ENCODE measurements at places on chromosomes 7 and 10. TPM values are rescaled to one million over a fixed set of nuclear protein-coding genes. Genes with fewer than 3 reads are reported as not detected.

DNA sequence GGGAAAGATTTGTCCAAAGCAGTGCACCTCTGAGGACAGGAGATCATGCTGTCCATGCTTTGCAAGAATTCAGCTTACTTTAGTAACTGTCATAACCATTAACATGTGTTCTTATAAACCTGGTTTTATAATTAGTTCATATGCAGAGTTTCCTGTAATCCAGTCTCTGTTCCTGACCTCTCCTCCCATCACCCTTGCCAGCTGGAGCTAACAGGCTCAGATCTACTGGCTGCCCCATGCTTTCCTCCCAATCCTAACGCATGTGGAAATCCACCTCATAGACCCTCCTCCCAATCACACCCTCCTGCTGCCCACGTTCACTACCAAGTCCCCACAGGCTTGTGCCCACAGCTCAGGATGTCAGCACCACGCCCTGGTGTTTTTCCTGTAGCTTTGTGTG, 45.3 kb upstream of the PFKP start:
- no peak for DNase-seq

GRCh38 chr10:71371750-71372166, 25.0 kb upstream of the CDH23 start:
- DNase-seq, result no peak

GRCh38 chr10:7968510-7969112, 85.9 kb upstream of the GATA3 start:
- DNase-seq, result no peak

DNA sequence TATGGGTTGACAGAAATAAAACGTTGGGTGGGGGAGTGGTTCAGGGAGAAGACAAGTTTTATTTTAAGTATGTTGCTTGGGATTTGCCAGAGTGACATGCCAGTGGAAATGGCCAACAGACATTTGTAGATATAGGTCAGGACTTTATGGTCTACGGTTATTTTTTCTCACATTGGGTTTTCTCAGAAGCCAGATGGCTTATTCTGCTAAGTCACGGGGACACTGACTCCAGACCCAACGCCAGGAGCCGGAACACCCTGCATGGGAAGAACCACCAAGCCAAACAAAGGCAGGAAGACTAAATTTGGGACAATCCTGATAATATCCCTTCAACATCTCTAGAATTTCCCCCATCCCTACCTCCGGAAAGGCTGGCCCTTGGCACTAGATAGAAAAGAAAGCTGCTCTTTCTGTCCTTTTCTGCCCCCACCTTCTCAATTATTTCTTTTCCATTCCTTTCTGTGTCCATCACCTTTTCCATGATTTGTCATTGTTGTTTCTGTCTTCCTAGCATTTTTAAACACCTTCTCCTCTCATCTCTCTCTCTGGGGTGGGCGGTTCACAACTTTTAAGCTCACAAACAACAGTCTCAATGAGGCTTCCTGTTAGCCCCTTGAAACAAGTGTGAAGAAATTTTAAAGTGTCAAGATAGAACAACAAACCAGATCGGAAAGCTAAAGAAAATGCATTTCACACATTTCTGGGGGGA, 44.7 kb downstream of the TBXAS1 start:
- DNase-seq, result no peak

GRCh38 chr7:151248346-151249033, at the start of gene SMARCD3:
Gene SMARCD3, minus strand, starts transcription at chr7:151248694. Its CDS starts 132 bp downstream, at chr7:151248562.
- peak; percentile 48 for DNase-seq

GRCh38 chr10:119335671-119336353, 128.4 kb downstream of the GRK5 start:
- DNase-seq, result no peak

DNA sequence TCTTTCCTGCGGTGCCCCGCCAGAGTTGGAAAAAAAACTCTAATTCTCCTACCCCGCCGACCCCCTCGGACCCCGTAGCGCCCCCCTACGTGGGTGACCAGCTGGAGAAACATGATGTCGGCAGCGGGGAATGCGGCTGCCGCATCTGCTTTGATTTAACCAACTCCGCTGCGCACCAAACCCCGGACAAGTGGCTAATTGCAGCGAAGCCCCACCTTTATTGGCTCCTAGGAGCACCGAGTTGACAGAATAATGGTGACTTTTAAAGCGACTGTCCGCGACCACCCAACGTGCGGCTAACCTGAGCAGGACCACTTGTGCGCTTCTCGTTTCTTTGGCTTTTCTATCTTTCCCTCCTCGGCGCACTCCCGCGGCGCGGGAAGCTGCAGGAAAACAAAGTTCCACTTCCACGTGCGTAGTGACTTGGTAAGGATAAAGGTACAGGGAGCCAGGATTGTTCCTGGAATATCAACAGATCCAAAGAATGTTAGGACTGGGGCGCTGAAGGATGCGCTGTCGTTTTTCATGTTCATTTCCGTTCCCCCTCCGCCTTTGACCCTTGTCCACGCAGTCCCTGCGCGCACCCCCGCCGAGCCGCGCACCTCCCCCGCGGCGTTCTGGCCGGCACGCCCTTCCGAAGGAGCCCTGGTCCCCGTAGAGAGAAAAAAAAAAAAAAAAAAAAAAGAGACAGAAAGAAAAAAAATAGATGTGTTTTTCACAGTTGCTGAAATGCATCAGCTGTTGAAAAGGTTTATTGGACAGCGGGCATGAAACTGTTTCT, 1.4 kb downstream of the WNT16 start:
- DNase-seq, result no peak

GRCh38 chr10:101617102-101617823, 29.1 kb downstream of the DPCD start:
- no peak for DNase-seq

DNA sequence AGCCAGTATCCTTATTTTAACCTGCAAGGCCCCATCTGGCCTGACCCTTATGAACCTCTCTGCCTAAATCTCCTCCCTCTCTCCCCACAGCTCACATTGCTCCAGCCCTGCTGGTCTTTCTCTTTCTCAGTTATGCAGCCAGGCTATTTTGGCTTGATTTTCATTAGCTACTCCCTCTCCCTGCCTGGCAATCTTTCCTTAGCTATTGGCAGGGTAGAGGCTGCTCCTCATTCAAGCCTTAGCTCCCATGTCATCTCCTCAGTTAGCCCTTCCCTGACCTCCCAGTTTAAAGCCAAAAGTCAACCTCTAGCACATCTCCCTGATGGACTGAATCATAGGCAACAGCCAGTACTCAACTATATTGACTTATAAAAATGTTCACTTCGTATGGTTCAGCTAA, 214.4 kb upstream of the CELF2 start:
- DNase-seq, result no peak

- DNase-seq, result no peak
These were observed 108.5 kb downstream of the ST7 start for GRCh38 chr7:117061751-117062150.

GRCh38 chr10:115771755-115772154, 501.3 kb downstream of the GFRA1 start:
- DNase-seq, result no peak

DNA sequence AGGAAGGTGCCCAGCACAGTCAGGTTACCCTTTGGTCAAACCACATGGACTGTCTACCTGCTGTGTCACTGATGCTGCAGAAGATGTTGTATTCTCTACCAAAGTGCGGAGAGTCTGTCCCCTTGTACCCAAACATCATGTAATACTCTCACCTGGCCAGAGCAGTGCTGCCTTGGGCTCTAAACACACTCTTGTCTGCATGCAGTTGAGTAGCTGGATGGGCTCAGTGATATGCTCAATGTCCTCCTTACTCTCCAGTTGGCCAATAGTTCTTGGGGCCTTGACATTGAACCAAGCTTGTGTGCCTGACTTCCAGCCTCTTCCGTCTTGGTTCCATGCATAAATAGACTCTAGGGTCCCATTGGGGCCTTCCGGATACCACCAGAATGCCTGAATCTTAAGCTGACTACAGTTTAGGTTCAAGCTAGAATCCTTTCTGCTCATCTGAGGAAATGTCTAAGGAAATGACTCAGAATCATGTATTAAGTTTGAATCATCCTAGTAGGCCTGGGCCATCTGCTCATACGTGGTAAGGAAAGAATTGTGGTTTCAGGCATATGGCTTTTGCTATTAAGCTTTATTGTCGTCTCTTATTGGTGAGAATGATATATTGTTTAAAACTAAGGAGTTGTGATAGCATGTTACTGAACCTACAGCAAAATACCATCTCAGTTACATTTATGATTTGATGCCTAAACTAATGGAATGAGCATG, 118.0 kb downstream of the OTUD1 start:
- DNase-seq, result no peak

GRCh38 chr10:106815427-106816043, 349.0 kb downstream of the SORCS1 start:
- no peak for DNase-seq

GRCh38 chr10:88232029-88232895, 350.9 kb downstream of the RNLS start:
- no peak for DNase-seq

DNA sequence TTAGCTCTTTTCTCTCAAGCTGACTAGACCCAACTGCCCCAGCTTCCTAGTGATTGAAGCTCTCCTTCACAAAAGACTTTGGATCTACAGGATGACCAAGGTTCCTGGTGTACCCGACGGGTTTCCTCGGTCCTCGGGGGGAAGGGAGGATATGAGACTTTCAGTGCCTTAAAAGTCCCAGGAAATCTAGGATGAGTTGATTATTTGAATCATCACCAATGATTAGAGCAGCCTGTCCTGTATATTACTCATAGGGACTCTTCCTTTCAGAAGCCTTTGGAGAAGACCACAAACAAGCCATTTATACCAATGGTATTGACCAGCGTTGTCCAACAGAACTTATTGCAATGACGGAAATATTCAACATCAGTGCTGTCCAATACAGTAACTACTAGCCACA, 6.1 kb upstream of the ACTA2 start:
- no peak for DNase-seq

GRCh38 chr10:124228471-124228870, 135.1 kb upstream of the CHST15 start:
- no peak for DNase-seq

DNA sequence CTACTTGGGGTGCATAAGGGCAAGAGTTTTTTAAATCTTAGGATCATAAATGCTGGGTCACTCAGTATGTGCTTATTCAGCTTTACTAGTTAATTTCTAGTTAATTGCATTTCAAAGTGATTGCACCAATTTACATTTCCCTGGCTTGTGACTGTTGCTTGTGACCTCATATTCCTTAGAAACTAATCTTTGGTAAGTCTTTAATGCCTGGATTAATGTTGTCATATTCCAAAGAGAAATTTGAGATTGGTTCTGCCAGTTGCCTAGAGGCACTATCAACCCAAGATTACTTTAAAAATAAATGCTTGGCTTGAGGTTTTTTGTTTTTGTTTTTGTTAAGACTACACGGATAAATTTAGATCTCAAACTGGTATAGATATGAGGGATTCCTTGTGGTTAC, 103.1 kb downstream of the ANK3 start:
- DNase-seq, result no peak

DNA sequence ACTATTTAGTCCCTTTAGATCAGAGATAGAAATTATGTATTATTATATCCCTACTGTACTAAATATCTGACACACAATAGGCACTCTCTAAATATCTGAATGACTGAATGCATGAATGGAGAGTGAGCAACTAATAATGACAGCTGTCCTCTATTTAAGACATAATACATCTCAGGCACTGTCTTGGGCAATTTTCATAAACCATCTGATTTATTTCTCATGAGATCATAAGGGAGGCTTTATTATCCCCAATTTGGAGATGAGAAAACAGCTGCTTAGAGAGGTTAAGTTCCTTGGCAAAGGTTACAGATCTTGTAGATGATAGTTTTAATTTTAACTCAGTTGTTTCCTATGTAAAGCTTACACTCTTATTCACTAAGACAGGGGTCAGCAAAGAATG, 570.6 kb downstream of the GRM8 start:
- no peak for DNase-seq

DNA sequence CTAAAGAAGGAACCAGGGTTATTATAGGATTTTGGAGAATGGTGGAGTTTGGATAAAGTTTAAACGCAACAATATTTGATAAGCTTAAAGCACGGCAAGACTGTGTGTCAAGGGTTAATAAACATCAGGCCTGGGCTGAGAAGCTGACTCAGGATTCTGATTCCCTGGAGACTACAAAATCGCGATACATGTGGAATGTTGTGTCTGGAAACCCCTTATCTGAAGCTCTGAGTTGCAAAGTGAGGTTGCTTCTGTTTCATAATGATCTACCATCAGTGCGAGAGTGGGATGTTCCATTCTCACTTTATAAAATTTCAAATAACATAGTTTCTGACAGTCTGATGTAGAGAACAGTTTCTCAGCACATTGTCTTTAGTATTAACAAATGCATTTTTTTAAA, 7.8 kb downstream of the C1GALT1 start:
- DNase-seq, result no peak

- DNase-seq, result no peak
These were observed 17.6 kb downstream of the RAMP3 start for GRCh38 chr7:45174966-45175765.

DNA sequence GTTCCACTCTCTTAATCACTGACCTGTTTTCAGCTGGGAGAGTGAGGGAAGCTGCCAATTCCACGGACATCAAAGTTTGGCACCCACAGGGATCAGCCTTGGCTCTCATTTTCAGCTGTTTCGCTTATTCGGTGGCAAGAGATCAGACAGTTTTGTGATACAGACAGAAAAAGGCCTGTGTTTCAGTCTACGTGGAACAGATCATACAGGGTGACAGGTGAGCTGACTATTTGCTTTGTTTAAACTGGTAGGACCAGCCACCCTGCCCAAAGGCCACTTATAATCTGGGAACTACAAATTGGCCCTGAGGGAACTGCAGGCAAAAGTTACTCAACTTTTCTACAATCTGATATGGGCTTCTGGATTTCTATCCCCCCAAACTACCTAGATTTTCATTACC, 128.6 kb downstream of the ZNF467 start:
- no peak for DNase-seq

GRCh38 chr10:127906548-127907377, at the start of gene PTPRE:
Gene PTPRE, plus strand, starts transcription at chr10:127907103. Its CDS starts 133,779 bp downstream, at chr10:128040882.
- peak; percentile 53 for DNase-seq

BTBD16 gene
- total RNA-seq, result not detected

LOXL4 gene
- total RNA-seq, result 0.47 TPM

MCMBP gene
- 62.7 TPM for total RNA-seq

PHYHIPL gene
- total RNA-seq, result 42.4 TPM

AOAH gene
- 3.6 TPM for total RNA-seq

IGFBP3 gene
- total RNA-seq, result 4.2 TPM

AKR1C1 gene
- 36.8 TPM for total RNA-seq

PRSS1 gene
- total RNA-seq, result not detected

NPC1L1 gene
- 0.16 TPM for total RNA-seq

RNF133 gene
- total RNA-seq, result 0.47 TPM

UBTD1 gene
- 1.1 TPM for total RNA-seq

SRPK2 gene
- 226 TPM for total RNA-seq
